ENCODE measurements at places on chromosomes 11 and 22.

DNA sequence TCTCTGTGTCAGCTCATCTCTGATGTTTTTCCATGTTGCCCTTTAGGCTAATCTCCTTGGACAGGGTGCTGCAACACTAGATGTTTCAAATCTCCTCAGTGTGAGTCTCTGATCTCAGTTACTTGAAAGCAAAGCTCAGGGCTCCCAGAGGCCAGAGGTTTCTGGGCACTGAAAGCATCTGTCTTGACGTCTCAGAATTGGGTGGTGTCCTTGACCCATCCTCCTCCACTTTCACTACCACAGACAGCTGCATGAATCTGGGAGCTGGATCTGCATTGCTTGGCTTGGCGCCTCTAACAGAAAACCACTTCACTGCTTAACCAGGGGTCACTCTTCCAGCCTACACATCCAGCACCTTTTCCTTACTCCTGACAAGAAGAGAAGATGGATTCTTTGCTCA is 399.4 kb downstream of the NXPE2 start:
- DNase-seq: no peak

GRCh38 chr11:131579932-131580387 is 209.5 kb downstream of the NTM start:
- peak; percentile 19 for DNase-seq

GRCh38 chr11:118448294-118448693 is 12.0 kb downstream of the KMT2A start:
- DNase-seq: peak; percentile 40

DNA sequence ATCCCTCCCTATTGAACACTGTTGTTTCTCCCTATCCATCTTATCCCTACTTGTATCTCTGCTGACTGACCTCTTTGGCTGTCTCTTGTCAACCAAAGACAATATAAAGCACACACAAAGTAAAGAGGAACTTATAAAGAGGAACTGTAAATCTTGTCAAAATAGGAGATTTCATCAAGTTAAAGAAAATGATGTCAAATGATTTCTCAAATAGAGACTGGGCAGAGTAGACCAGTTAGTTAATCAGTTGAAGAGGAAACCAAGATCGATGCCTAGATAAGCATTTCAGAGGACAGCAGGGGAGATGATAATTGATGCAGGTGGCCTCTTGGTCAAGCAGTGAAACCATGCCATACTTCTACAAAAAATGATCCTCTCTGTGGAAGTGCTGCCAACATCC is 22.7 kb downstream of the KCNQ1OT1 start:
- peak; percentile 84 for DNase-seq

GRCh38 chr11:123158033-123159003 is 36.7 kb downstream of the CLMP start:
- no peak for DNase-seq

GRCh38 chr11:2219318-2220017 is 47.9 kb upstream of the TH start:
- no peak for DNase-seq

DNA sequence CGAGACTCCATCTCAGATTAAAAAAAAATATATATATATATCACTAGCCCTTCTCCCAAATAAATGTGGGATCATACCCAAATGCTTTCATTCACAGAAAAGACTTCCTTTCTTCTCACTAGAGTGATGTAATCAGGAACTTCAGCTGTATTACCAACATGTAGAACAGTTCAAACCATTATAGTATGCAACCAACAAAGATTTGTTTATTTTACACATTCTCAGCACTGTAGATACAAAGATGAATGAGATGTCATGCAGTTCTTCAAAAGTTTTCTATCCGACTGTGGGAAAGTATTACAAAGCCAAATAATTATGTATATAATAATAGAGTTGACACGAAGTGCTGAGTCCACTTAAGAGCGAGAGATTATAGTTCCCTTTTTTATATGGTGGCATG is 22.2 kb upstream of the ZNF143 start:
- DNase-seq: no peak

DNA sequence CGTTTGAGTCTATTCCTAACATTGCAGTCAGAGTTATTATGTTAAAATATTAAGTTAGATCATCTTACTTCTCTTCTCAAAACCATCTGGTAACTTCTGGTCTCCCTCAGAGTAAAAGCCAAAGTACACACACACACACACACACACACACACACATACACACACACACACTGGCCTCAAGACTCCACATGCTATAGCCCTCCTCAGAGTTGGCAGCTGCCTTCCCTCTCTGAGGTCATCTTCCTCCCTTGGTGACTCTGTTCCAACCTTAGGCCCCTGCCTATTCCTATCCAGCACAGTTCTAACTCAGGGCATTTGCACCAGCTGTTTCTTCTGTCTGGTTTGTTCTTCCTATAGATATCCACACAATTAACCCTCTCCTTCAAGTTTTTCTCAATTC is 272.0 kb upstream of the SESN3 start:
- DNase-seq: no peak

DNA sequence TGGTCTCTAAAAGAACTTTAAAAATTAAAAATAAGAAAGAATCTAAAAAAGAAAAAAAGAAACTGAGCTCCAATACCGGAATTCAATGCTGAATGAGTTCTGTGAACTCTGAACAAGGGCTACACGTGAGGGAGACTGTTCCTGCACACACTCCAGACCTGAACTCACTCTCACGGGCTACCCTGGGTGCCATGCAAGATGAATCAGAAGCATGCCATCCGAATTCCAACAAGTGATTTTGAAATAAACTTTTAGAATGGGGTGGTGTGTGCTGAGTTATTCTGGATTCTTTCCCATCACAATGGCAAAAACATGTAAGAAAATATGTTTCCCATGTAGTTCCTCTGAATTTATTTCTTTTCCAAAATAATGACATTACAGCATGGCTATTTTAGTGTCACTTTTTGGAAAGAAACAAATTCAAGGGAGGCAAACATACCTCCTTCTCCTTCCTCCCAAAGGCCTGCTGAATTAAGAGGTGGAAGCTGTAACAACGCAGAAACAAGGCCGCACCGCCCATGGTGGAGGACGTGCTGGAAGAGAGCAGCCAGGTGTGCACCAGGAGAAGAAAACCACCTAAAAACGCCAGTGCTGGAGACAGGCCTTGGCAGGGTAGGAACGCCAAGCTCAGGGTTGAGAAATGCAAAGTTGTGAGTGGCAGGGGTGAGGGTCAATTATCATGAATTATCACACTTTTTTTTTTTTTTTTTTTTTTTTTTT is 63.2 kb upstream of the ARFGAP3 start:
- no peak for DNase-seq

DNA sequence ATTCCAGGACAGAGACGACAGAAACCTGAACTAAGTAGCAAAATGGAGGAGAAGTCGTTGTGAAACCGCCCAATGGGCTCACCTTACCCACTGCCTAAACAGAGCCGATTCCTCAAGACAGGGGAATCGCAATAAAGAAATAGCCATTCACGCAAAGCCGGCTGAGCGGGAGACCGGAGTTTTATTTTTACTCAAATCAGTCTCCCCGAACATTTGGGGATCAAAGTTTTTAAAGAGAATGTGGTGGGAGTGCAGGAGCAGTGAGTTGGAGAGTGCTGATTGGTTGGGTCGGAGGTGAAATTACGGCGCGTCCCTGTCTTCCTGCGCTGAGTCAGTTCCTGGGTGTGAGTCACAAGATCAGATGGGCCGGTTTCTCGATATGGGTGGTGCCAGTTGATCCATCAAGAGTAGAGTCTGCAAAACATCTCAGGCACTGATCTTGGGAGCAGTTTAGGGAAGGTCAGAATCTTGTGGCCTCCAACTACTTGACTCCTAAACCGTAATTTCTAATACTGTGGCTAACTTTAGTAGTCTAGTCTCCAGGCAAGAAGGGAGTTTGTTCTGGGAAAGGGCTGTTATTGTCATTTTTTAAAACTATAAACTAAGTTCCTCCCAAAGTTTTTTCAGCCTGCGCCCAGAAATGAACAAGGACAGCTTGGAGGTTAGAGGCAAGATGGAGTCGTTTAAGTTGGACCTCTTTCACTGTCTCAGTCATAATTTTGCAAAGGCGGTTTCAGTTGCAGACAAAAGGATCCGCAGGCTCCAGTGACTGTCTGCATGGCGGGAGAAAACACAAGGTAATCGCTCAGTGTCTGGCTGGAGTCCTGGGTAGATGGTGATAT is 34.1 kb downstream of the OR4D9 start:
- peak; percentile 42 for DNase-seq
